ENCODE measurements at places on chromosomes 11 and 22.

DNA sequence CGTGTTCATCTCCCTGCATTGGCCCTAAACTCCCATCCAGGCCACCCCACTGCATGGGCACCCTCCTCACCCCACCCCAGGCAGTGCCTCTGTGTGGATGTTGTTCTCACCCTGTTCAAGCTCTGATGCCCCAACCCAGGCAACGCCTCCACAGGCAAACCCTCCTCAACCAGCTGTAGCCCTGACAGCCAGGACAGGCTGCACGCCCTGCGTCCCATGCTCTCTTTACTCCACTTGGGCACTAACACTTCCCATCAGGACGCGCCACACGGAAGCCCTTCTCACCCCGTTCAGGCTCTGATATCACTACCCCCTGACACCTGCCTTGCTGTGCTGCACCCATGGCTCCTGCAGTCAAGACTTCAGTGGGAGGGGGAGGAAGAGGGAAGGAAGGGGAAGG, 47.9 kb downstream of the KCNJ1 start:
- DNase-seq = no peak

GRCh38 chr22:42905702-42906183, 48.7 kb upstream of the ARFGAP3 start:
- no peak for DNase-seq

- no peak for DNase-seq
Observed at GRCh38 chr22:42168476-42168875, 37.9 kb upstream of the CYP2D6 start.

DNA sequence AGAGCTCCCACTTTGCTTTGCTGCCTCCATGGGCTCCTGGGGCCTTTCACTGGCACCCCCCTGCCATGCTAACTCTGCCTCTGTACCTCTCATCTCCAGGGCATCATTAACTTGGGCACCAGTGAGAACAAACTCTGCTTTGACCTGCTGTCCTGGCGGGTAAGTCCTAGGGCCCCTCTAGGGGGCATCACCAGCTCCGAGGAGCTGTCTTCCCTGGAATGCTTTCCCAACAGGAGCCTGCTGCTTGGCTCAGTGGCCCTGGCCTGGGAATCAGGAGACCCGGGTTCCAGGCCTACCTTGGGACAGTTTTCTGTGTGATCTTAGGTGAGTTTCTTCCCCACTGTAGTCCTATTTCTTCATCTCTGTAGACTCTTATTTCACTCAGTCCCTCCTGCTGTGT, 5.1 kb downstream of the ACCS start:
- DNase-seq = no peak

DNA sequence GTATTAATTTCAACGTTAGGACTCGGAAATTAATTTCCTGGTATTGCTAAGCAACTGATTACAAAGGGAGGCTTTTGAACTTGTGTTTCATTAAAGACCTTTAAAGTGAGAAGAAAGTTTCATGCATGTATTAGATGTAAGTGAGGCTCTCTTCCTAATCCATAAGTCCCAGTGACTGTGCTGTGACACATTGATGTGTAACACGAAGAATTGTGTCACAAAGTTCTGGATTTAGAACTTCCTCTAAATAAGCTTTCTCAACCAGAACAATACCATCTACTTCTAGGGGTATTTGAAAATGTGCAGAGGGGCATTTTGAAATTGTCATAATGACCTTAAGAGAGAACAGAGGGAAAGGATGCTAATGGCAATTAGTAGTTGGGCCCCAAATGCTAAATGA, 14.4 kb downstream of the DCUN1D5 start:
- DNase-seq = no peak

DNA sequence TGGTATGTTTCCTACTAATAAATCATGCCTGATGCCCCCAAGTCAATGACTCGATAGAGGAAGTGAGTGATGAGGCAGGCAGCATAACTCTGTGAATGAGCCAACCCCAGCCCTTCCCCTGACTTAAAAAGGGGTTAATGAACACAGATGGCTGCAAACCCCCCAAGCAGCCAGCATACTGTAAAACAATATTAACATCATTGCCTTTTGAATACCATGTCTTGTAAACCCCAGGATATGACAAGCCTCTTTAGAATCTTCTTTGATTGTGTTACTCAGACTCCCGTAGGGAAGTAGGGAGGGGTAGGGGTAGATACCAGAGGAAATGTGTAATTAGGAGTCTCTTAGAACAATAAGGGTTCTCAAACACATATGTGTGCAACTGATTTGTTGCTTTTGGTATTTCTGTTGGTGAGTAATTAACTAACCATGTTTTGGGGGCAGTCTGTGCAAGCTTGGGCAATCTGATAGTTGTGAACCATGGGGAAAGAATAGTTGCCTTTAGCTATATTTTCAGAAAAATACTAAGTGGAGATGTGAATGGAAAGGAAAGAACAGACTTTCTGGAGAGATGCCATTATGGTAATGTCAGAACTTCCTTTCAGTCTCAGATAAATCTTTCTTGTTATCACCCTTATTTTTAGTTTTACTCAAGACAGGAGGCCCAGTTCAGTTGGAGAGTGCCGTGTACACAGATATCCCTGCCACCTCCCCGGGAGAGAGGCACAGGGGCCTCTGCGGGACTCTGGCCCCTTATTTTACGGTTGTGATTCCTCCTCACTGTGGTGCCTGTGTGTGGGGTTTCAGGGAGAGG, 701.8 kb downstream of the NTM start:
- no peak for DNase-seq

DNA sequence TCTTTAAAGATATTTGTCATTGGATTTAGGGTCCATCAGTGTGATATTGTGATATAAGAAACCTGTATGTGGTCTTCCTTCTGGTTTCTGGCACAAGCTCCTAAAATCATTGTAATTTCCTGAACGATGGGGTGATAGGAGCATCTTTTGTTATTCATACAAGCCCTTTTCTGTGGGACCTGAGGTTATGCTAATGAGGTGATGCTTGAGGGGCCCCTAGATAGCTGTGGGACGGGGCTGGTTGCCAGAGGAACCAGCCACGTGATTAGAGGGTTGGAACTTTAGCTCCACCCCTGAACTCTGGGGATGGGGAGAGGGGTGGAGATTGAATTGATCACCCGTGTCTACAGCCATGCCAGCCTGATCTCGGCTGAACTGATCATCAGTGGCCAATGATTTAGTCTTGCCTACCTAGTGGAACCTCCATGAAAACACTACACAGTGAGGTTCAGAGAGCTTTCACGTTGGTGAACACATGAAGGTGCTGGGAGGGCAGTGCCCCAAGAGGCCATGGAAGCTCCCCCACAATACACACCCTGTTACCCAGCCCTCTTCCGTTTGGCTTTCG, 62.8 kb downstream of the BCR start:
- DNase-seq = no peak

DNA sequence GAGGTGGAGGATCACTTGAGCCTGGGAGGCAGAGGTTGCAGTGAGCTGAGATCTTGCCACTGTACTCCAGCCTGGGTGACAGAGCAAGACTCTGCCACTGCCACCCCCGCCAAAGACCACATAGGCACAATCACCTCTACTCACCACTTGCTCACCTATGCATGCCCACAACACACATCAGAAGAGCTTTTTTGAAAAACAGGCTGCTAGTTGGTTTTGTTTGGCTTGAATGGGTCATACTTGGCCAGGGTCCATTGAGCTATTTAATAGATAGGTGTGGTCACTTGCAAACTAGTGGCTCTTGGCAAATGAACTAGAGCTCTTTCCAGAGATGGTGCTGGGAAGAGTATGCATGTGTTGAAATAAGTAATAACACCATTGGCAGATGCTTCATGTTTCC, 80.1 kb downstream of the EMSY start:
- DNase-seq = no peak

DNA sequence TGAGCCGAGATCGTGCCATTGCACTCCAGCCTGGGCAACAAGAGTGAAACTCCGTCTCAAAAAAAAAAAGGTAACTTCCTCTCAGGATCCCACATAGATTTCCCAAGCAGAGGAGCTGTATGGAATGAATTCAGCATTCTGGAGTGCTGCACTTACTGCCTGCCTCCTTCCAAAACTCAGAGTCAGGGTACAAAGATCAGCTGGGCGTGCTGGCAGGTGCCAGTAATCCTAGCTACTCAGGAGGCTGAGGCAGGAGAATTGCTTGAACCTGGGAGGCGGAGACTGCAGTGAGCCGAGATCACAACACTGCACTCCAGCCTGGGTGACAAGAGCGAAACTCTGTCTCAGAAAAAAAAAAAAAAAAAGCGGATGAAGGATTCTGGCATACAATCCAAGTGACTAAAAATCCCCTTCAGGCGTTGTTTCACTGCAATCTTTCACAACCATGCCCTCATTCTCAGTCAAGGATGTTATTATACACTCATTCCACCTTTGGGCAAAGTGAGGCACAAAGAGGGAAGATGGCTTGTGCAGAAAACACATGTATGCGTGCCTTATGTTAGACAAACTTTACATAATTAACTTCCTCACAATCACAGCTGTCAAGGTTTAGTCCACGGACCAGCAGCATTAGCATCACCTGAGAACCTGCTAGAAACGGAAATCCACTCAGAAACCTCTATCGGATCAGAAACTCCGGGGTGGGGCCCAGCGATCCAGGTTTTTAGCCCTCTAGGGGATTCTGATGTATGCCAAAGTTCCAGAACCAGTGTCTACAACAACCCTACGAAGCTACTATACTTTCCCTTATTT, 1.1 kb upstream of the NOL12 start:
- DNase-seq = no peak

GRCh38 chr22:32073262-32073661, 30.2 kb downstream of the SLC5A1 start:
- no peak for DNase-seq

DNA sequence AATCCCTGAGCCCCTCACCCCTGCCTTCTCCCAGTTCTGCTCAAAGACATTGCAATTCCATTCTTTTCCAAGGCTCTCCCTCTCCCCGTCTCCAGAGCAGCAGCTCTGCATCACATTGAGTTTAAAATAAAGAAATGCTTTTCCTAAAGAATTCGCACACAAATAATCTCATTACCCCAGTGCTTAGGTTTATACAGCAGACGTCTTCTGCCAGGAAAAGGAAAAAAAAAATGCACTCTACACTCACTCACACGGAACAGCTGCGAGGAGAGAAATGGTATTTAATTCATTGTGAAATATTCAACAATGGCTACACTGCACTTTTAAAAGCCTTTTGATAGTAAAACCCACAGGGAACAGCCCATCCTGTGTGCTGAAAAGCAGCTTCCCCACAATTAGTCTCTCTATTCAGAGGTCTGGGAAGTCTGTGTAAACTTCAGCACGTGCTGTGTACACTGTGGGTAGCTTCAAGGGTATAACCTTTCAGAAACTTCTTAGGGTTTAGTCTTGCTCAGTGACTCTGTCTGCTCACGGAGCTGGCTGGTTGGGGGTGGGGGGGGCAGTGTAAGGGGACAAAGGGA, 42.8 kb downstream of the ETS1 start:
- no peak for DNase-seq

DNA sequence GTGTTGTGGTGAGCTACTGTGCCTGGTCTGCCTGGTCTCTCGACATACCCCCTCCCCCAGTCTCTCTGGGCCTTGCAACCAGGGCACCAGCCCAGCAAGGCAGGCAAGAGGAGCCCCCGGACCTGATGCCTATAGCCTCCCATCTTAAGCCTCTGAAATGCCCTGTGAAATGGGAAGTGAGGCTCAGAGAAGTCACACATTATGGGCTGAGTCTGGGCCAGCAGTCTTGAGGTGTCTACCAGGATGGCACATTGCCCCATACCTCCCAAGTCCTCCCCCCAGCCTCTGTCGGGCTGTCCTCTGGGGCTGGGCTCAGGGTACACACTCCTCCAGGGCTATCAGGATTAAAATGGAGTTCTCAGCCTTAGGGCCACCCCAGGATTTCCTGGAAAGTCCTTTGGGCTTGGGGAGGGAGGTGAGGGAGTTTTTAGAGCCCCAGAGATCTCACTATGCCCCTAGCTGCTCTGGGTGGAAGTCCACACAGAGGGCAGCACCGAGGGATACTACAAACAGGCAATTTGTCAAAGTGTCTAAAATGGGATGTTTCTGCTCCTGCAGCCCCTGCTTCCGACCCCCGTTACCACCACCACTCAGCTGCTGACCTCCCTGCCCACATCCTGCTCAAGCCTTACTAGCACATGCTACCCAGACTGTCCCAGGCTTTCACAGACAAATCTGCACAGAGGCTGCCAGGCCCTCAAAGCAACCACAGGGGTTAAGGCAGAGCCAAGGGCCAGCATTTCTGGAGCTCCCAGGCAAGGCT, 3.1 kb upstream of the SH3BP1 start:
- DNase-seq = peak; percentile 20
